Urothelium cell line (cell line): ENCODE measurements at places on chromosomes 5 and 9.

GRCh38 chr5:80238778-80239679 is 16.8 kb downstream of the SERINC5 start:
- DNase-seq = peak; percentile 26

GRCh38 chr9:16500386-16500785 is 370.1 kb downstream of the BNC2 start:
- DNase-seq = no peak

- peak; percentile 43 for DNase-seq
Measured at GRCh38 chr5:175797521-175798038, 73.8 kb upstream of the CPLX2 start.

GRCh38 chr5:89967771-89968444 is 441.6 kb downstream of the CETN3 start:
- DNase-seq = no peak

DNA sequence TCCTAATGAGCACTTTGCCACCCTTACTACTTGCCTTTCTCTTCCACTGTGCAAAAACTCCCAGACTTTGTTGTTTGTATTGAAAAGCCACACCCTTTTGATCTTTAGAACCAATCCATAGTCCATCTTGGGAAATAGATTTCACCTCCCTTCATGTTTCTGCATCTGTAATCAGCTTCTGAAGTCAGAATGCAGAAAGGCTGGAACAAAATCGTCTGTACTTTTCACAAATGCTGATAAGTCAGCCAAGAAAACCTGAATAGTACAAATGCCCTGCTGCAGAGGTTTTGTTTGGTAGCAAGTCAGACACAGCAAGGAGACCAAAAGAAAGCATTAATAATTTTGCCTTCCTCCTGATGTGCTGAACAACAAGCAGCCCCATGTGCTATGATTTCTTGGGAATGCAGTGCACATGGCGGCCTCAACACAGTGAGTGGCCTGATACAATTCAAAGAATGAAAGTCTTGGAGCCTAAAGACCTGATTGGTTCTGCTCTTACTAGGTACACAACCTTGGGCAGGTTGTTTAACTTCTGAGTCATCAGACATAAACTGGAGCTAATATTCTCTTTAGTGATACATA is 59.2 kb upstream of the STK32A start:
- no peak for DNase-seq

GRCh38 chr5:60365001-60365400 is 335.0 kb downstream of the DEPDC1B start:
- no peak for DNase-seq

DNA sequence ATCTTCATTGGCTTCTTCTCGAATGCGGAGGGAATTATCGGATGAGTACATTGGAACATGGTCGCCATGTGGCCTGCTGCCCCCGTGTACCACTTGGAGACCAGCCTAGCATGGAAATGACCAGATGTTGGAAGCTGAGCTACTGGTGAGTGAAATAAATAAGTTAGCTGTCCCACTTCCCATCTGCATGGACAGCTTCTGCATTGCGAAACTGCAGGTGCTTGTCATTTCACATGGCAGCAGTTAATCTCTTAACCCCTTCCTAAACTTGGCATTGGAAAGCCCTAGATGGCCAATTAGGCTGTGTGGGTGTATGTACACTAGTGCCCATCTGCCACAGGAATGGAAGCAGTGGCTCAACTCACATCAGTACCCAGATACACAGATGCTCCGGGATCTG is 246.6 kb upstream of the IL12B start:
- no peak for DNase-seq

GRCh38 chr9:1927546-1927945 is 87.6 kb upstream of the SMARCA2 start:
- no peak for DNase-seq

GRCh38 chr5:7250611-7251010 is 145.3 kb upstream of the ADCY2 start:
- DNase-seq = no peak

DNA sequence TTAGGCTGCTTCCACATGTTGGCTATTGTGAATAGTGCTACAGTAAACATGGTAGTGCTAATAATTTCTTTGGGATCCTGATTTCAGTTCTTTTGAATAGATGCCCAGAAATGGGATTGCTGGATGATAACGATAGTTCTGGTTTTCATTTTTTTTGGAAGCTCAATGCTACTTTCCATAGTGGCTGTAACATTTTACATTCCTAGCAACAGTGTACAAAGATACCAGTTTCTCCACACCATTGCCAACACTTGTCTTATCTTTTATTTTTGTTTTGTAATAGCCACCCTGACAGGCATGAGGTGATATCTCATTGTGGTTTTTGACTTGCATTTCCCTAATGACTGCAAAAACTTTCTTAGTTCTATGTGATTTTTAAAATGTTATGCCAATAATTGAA is 68.8 kb upstream of the LRRC70 start:
- DNase-seq = no peak

DNA sequence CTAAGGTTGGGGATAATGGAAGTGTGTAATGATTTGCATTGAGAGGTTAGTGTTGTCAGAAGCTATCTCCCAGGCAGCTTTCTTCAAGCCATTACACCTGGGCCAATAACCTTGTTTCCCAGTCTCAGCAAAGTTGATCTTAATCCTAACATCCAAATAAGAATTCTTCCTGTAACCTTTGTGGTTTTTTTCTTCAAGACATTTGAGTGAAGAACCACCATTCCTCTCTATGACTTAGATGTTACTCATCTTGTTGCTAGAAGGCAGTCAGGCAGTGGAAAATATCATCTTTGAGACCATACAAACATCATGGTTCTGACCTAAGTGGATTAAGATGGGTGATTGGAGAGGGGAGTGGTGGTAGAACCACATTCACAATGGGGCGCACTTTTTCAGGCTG is 103.5 kb downstream of the NDUFAF2 start:
- DNase-seq = peak; percentile 7

GRCh38 chr5:87048156-87048555 is 219.5 kb upstream of the RASA1 start:
- DNase-seq = no peak

- DNase-seq = no peak
Measured at GRCh38 chr5:103908336-103909080, 345.9 kb upstream of the NUDT12 start.

- DNase-seq = peak; percentile 57
Measured at GRCh38 chr9:88173378-88173999, 35.2 kb upstream of the SPATA31C2 start.

GRCh38 chr9:128103589-128103962 is 24.0 kb downstream of the PTGES2 start:
- DNase-seq = no peak

- DNase-seq = peak; percentile 67
Measured at GRCh38 chr9:89593727-89594427, 10.9 kb upstream of the GADD45G start.

DNA sequence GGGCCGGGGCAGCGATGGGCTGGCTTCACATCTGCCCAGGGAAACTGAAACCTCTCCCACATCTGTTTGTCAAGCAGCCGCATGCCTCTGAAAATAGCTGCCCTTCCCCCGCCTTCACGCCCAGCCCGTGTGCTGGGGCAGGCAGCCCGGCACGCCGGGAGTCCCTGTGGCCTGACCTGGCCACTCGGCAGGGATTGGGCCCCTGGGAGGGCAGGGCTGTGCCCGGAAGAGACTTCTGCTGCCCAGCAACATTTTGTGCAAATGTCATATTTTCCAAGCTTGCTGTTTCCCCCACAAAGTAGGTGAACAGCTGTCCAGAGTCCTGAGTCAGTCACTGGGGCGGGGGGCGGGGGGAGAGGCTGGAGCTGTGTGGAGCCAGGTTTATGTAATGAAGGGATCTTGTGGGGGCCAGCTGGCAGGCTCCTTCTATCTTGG is 8.2 kb downstream of the COL27A1 start:
- no peak for DNase-seq
